ENCODE measurements at places on chromosomes 2 and 18.
A peak's percentile ranks its signal among the peaks of the same experiment; 100 is the strongest.

DNA sequence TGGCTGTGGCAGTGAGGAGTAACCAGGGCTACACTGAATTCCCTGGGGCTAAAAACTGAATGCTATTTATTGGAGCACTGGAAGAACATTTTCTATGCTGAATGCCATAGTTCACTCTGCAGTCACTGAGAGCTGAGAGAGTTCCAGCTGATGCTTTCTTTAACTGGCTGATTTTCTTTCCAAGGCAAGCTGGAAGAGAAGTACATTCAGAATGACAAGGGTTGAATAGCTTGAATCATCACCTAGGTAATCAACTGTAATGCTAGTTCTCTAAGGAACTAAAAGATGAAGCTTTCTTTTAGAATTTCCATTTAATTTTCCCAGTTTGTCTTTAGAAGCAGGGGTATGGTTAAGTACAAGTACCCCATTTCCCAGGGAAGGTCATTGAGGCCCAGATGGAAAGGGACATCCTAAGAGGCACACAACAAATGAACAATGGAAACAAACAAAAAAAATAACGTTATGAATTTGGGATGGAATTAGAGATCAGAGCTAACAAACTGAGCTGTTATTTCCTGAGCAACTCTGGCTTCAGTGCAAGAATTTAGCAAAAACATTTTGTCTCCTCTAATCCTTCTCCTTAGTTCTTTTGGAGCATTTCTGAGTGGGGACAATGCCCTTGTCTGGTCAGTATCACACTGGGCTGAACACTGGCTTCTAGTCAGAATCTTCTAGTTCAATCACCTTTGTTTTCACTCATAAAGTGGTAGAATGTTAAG, 132.8 kb upstream of the REG3A start:
- no peak for DNase-seq

- DNase-seq = no peak
These were observed 50.0 kb downstream of the GPD2 start for GRCh38 chr2:156486147-156486546.

GRCh38 chr2:109562421-109562820, 51.3 kb downstream of the SEPTIN10 start:
- no peak for DNase-seq

- peak; percentile 26 for DNase-seq
These were observed 1.1 kb downstream of the NPC1 start for GRCh38 chr18:23585007-23585871.

GRCh38 chr2:111048856-111049768, 71.6 kb upstream of the BCL2L11 start:
- DNase-seq = no peak

- DNase-seq = no peak
These were observed 40.1 kb upstream of the CLASP1 start for GRCh38 chr2:121689356-121689755.

DNA sequence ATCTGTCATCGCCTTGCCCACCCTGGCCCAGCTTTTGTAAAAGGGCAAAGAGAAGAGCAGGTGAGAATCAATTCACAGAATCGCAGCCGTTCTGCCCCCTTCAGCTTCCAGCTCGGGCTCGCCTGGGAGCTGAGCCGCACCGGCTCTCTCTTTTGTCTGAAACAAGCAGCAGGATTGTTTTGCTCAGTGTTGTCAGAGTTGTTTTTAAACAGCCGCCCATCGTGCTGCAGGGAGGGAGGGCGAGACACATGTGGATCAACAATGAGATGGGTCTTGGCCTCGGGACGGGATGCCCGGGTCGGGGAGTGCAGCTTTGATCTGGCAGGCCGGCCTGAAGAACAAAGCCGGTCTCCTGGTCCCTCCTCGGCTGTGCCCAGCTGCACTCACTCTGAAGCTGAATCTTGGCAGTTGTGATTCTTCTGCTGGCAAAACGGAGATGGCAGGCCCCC, 39.7 kb upstream of the HDAC4 start:
- DNase-seq = no peak

GRCh38 chr18:25518716-25519053, 166.7 kb upstream of the ZNF521 start:
- DNase-seq = no peak

- no peak for DNase-seq
These were observed 54.2 kb downstream of the HK2 start for GRCh38 chr2:74887960-74888700.

- no peak for DNase-seq
These were observed 32.1 kb upstream of the DYNAP start for GRCh38 chr18:54558609-54559585.

DNA sequence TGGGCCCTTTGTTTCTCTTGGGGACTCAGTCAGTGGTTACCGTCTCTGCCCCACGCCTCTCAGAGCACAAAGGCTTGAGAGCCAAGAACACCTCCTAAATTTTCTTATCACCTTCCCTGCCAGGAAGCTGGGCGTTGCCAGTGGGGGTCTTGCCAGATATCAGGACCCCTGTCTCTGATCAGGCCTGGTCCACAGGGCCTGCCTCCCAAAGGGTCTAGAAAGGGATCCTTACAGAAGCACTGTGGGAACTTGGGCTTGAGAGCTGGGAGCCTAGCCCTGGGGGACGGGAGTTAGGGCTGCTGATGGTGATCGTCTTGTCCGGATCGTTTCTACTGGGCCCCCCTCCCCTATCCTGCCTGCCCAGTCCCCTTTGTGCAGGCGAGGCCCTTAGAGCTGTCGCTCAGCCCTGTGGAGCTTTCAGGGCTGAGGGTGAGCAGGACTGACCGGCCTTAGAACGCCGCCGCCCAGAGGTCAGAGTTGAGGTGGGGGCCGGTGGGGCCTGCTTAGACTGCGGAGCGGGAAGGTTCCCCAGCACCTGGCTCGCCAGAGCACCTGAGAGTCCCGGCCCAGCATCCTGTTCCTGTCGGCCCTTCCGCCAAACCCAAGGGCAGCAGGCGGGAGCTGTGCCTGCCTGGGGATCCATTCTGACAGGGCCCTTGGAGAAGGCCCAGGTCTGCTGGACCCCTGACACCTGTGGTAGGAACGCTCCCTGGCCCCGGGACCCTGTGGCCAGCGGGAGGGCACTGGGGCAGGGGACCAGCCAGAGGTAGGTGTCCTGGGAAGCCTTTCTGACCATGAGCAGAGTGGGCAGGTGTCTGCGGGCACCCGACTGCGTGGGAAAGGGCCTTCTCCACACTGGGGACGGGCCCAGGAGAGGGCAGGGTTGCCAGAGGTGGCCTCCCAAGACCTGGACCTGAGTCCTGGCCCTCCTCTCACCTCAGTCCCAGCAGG, 956 bp downstream of the ESPNL start:
- DNase-seq = no peak

GRCh38 chr18:70044632-70045031, 97.0 kb upstream of the CD226 start:
- DNase-seq = no peak

DNA sequence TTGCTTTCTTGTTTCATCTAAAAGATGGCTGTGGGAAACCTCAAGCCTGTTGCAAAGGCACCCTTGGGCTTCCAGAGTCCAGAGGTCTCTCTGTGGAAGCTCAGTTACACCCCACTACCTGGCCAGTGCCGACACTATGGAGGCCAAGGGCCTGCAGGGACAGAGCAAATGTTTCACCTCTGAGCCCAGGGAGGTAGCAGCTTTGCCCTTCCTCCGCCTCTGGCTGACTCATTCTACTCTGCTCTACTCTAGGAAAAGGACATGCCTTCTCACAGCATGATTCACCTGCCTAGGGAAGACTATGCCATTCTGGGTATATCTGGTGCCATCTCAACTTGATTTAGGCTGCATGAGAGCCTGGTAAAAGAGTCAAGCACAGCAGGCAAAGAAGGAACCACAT, 12.2 kb downstream of the MYOM1 start:
- no peak for DNase-seq

DNA sequence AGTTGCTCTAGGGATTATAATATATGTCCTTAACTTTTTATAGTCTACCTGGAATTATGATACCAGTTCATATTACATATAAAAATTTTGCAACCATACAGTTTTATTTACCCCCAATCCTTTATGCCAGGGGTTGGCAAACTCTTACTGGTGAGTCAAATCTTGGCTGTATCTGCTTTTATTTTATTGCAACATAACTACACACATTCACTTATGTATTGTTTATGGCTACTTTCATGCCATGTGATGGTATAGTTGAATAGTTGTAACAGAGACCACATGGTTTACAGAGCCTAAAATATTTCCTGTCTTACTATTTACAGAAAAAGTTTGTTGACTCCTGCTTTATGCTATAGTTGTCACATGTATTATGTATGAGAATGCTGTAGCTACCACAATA, 25.8 kb upstream of the DLX2 start:
- no peak for DNase-seq

GRCh38 chr2:106156305-106157296, 37.5 kb downstream of the UXS1 start:
- DNase-seq = no peak

DNA sequence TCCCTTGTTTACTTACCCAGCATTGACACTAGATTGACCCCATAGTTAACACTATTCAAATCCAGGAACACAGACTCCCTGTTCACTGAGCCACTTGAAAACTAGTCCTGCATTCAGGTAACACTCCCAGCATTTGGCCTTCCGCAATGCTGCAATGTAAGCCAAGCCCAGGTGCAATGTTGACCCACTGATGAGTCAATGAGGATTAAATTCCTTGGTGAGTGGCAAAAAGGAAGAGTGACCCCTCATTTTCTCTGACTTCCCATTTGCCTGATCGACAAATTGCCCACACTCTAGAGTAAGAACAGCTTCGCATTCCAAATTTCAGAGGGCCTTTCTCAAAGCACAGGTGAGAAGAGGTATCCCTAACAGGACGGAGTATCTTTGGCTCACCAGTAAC, 251.9 kb downstream of the FBXO15 start:
- DNase-seq = no peak

DNA sequence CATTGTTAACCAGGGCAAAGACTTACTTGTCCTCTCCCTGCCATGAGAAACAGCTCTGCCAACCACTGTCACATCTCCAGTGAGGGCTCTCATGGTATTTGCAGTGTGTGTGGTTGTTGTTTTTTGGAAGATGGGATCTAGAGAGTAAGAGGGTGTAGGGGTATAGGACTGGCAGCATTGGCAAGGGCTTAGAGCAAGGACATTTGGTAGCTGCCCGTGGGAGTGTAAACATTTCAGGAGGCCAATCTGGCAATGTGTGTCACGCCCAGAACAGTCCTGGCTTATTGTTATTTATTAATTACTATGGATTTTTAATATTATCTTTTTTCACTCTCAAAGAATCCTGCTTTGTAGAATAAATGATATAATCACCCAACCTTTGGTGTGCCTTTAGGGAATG, 90.5 kb downstream of the TMEM17 start:
- no peak for DNase-seq

GRCh38 chr2:208392300-208392699, 14.3 kb upstream of the PTH2R start:
- no peak for DNase-seq

- DNase-seq = no peak
These were observed 80.0 kb upstream of the LDLRAD4 start for GRCh38 chr18:13138420-13139139.

GRCh38 chr2:44778671-44779476, 162.6 kb upstream of the SIX3 start:
- DNase-seq = no peak

- no peak for DNase-seq
These were observed 40.1 kb upstream of the AKAIN1 start for GRCh38 chr18:5237083-5237722.

DNA sequence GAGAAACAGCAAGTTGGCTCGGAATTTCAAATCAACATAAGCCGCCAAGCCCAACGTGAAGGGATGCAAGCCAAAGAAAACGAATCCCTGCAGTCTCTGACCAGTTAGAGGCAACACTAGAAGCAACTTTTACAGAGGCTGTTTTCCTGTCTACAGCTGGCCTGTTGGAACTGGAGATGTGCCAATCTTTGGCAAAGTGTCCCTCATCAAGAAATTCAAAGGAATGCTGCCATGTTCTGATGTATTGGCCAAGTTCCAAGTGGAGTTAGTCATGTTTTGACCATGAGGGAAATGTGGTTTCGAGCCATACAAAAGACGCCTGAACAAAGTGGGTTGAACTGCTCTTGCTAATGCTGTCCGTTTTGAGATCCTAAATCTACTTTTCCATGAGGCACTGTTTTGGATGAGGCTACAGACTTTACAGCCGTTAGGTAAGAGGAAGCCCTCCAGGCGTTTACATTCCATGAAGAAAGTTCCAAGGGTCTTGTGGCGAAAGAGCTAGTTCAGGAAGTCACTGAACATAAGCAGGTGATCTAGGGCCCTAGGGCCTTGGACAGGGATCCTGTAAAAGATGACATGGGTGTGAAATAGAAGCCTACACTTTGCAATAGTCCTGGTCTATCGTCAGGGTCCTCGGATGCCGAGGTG, 140.7 kb upstream of the PXDN start:
- no peak for DNase-seq

GRCh38 chr2:151799886-151800292, 28.3 kb downstream of the ARL5A start:
- no peak for DNase-seq

DNA sequence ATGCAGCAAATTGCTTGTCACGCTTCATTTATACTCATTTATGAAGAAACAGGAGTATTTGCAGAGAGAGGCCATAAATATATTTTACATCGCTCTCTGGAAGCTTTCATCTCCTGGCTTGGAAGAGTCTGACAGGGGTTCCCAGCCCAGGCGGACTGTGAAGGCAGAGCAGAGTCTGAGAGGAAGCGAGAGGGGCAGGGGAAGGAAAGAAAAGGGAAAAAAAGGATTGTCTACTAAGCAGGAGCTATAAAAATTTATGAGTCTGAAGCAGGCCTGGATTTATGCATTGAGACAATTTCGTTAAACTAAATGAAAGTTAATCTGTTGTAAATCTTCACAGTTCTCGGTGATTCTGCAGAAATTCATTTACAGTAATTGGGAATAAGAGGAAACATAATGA, 143.9 kb upstream of the GYPC start:
- DNase-seq = no peak

- DNase-seq = no peak
These were observed 45.4 kb downstream of the EXOC6B start for GRCh38 chr2:72780477-72780876.

DNA sequence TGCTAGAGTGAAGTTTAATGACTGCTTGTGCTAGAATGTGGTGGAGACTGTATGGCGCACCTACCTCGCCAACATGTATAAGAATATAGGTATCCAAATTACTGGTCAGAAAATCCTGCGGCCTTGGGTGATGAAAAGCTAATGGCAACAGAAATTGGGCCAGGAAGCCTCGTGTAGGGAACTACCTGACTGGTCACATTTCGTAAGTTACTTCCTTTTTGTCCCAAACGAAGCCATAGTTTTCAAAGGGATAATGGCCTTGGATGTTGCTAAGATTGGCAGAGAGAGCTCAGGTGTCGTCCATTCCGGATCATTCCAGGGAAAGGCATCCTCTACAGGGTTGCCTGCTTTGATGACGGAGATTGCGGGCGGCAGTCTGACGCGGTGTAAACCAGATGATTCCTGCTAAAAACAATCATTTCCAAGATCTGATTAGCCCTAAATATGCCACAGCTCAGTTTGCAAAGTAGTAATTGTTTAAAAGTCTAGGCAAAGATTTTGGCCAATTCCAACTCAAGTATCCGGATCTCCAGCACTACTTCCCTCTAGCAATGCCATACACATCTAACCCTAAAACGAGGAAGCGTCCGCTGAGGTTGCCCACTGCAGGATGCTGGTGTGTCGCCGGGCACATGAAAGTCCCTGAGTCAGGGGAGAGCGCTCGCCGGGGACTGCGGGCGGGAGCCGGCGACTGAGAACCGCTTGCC, 708 bp upstream of the MALT1 start:
- no peak for DNase-seq

GRCh38 chr18:58038063-58038462, 6.0 kb upstream of the NEDD4L start:
- no peak for DNase-seq

Measured in NCI-H1436 (cell line).